Effector CD8-positive, alpha-beta T cell (primary cell): ENCODE measurements at places on chromosomes 3 and 15.

GRCh38 chr3:72185549-72186399 is 400.8 kb upstream of the PROK2 start:
- DNase-seq: no peak

DNA sequence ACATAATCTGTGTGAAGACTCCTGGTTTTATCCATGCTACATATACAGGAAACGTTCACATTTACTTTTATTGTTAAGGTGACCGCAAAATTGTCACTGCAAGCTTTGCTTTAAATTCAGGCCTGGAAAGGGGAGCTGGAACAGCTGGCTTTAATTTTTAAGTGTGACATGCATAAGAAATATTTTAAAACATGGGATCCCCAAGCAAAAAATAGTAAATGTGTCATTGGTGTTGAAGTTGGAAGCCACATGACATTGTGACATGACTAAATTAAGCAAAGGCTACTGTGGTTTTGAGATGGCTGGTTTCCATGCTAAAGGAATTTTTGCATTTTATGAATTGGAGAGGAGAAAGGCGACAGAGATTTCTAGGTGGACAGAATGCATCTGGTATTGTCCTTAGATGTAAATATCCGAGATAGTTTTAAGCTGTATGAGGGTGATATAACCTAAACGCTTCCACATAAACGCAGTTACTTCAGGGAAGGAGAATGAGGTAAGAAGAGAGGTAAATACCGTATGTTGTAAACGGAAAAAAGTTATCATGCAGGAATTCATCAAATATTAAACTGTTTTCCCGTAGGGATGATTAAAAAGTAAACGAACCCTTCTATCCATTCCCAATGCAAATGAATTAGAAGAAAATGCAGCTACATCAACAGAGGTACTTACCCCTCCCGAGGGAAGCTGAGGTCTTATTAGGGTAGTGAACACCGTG is 927 bp upstream of the FYTTD1 start:
- DNase-seq: no peak

DNA sequence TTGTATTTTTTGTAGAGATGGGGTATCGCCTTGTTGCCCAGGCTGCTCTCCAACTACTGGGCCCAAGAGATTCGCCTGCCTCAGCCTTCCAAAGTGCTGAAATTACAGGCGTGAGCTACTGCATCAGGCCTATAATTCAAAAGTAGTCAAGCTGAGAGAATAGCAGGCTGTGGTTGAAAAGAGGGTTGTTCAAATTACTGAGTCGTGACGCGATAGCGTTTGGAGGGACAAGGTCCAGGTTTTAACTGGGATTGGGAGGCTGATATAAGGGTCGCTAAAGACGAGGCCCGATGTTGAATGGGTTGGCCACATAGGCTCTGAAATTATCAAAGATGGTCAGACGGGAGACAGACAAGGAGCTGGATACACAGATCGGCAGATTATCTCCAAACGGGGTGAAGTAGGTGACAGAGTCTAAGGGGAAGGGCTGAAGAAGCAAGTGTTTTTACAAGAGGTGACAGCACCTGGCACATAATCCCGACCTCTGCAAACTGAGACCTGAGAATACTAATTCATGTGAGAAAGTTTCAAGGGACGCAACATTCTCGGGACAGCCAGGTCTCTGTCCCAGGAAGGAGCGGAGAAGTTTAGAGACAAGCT is 759 bp upstream of the ARID3B start:
- no peak for DNase-seq

GRCh38 chr3:141333836-141334626 is 34.3 kb upstream of the ZBTB38 start:
- no peak for DNase-seq

GRCh38 chr3:120801484-120801883 is 58.9 kb downstream of the GTF2E1 start:
- no peak for DNase-seq

- DNase-seq: no peak
Measured at GRCh38 chr3:153495422-153495821, 333.4 kb downstream of the RAP2B start.

GRCh38 chr3:166362698-166363097 is 525.5 kb upstream of the BCHE start:
- no peak for DNase-seq

DNA sequence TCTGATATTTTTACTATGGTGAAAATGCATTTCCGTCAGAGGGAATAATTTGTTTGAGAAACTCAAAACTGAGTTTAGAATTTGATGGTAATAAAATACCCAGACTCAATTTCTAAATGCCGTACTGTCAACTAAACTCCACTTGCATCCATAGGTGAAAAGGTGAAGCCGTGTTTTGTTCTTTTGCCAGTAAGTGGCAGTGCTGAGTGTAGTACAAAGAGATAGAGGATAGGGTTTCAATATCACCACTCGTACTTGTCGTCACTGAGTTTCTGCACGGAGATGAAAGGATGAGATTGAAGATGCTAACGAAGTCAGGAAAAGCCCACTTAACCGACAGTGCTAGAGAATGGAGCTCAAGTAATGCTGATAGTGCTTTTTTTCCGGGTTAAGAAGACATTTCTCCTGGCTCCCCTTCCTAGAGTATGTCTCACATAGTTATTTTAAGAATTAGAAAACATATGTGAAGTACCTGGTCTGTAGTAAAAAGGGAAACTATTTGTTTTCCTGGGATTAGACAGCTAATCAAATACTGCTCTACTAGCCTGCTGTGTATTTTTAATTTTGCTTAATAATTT is 345.1 kb downstream of the IL5RA start:
- DNase-seq: no peak

DNA sequence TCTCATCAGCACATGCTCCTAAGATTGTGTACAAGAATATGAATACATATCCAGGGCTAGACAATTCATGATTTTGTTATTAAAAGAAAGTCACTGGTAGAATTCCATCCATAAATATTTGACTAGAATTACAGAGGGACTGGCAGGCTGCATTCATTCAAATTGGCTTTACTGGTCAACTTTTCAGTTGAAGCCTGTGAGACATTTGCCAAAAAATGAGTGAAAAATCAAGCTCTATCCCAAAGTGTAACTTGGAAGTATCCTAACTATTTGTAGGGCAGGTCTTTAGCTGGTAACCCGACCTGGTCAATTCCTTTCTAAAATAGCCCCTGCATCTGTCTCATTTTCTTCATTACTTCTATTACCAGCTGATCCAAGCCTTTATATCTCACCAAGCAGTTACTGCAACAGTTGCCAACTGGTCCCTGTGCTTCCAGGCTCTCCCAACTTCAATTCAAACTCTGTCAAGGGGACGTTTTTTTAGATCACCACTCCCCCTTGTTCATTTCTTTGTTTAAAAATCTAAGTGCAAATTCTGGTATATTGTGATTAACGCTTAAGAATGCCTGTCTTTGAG is 173.1 kb upstream of the TBL1XR1 start:
- no peak for DNase-seq

DNA sequence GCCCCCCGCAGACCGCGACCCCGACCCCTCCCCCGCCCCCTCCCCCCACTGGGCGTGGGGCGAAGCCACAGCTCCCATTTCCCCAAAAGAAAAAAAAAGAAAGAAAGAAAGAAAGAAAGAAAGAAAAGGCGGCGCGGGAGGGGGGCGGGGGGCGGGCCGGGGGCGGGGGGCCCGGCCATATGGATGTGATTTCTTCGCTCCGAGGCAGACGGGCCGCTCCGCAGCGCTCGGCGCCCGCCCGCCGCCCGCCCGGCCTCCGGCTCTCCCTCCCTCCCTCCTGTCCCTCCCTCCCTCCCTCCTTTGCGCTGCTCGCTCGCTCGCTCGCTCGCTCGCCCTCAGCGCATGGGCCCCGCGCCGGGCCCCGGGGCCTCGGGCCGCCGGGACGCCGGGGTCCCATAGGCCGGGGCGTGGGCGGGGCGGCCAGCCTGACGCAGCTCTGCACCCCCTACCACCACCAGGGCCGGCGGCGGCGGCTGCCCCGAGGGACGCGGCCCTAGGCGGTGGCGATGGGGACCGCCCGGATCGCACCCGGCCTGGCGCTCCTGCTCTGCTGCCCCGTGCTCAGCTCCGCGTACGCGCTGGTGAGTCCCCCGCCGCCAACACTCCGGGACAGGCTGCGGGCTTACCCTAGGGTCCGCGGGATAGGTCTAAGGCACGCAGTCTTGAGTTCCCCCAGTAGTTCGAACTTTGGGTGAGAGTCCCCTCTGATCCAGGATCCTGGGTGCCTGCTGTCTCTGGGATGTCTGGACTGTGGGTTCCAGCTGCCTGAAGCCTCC is 5.7 kb downstream of the PTH1R start:
- no peak for DNase-seq

GRCh38 chr3:194038960-194039359 is 97.0 kb upstream of the HES1 start:
- DNase-seq: no peak

DNA sequence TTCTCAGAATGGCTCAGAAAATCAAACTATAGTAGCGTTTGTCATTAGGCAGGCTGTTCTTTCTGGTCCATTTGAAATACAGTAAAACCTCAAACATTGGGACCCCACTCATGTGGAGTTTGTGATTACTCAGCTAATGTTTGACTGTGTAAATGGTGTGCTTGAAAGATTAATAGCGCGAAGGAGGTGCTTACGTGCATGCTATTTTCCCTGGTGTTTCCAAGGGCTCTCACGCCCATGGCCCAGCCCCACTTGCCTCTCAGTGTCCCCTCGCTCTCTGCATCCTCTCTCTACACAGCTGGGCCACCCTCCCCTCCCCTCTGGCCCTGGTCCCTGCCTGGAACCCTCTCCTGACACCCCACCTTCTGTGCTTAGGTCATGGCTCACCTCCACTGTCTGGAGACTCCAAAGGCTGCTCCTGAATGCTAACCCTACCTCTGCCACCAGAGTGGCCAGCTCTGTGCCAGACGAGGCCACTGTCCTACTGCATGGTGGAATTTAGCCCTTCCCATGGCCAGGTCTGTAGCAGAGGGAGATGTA is 194.2 kb downstream of the PLCL2 start:
- DNase-seq: no peak

- DNase-seq: no peak
Measured at GRCh38 chr3:38130631-38131065, 6.3 kb downstream of the ACAA1 start.

- no peak for DNase-seq
Measured at GRCh38 chr3:50620420-50620819, 3.5 kb downstream of the MAPKAPK3 start.

GRCh38 chr15:35450492-35450891 is 95.5 kb downstream of the DPH6 start:
- DNase-seq: no peak
